ENCODE measurements at places on chromosomes 5 and 9.

- no peak overlapping the region for H3K27ac ChIP-seq
- H3K27me3 ChIP-seq, result no peaks in the 10 kb centered on the region
- no peaks in the 10 kb centered on the region for H3K36me3 ChIP-seq
- no peak for DNase-seq
- no peak overlapping the region for H3K4me3 ChIP-seq
These were observed 91.6 kb downstream of the DMAC1 start for GRCh38 chr9:7707934-7708333.

- peaks cover 54% of the 10 kb centered on the region for H3K4me1 ChIP-seq
- no peaks in the 10 kb centered on the region for H3K27me3 ChIP-seq
- no peak for DNase-seq
- no peak overlapping the region for H3K4me3 ChIP-seq
These were observed 159.2 kb upstream of the RAI14 start for GRCh38 chr5:34496701-34497469.

DNA sequence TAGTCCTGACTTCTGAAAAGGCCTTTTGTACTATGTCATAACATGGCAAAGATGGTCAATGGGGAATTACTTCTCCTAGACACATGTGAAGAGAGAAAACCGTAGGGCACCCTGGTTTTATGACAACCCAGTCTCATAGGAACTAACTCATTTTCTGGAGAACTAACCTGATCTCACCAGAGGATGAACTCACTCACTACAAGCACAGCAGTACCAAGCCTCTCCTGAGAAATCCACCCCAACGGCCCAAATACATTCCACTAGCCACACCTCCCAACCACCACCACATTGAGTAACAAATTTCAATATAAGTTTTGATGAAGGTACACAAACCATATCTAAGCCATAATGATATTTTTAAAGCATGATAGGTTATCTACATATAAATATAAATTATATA lies 909.3 kb upstream of the CDH10 start:
- H3K27ac ChIP-seq, result no peak overlapping the region
- no peaks in the 10 kb centered on the region for H3K36me3 ChIP-seq
- H3K27me3 ChIP-seq, result no peaks in the 10 kb centered on the region
- DNase-seq, result no peak

- no peak overlapping the region for H3K27ac ChIP-seq
- no peaks in the 10 kb centered on the region for H3K4me1 ChIP-seq
- peaks cover 15% of the 10 kb centered on the region for H3K36me3 ChIP-seq
- no peaks in the 10 kb centered on the region for H3K27me3 ChIP-seq
- no peak overlapping the region for H3K4me3 ChIP-seq
These were observed 9.8 kb downstream of the SLC12A2 start for GRCh38 chr5:128093368-128093767.
